ENCODE measurements at places on chromosomes 7 and 10.

GRCh38 chr10:97200616-97201015 is 14.9 kb upstream of the SLIT1 start:
- no peak for DNase-seq

DNA sequence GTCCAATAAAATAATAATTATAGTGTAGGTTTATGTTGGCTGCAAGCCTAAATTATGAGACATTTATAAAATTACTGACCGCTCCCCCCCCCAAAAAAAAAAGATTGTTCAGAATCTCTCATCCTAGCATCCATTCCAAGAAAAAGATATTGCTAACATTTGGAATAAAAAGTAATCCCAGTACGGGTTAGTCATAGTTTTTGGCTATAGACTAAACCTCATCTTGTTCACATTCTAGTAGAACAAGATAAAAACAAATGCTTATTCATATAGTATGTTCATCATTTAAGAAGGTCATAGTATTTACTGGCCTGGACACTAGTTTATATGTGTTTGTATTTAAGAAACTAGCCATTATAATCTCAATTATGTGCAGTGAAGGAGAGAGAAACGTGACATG is 44.0 kb downstream of the ADK start:
- DNase-seq = no peak

- DNase-seq = no peak
These were observed 263.4 kb upstream of the GRB10 start for GRCh38 chr7:51046103-51046466.

DNA sequence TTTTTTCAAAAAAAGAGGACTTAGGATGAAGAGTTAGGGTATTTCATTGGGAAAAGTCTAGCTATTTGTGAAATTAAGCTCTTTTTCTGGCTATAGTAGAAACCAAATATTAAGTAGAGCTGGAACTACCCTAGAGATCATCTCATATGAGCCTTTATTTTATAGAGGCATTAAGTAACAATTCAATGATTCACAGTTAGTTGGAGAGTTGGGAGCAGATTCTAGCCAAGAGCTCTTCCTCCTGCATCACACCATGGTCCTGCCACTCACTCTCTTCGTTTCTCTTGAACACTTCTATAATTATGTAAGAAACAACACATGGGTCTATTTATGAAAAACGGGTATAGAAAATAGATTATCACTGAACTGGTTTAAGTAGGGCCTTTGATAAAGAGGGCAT is 76.1 kb upstream of the ANK3 start:
- no peak for DNase-seq

- DNase-seq = no peak
These were observed 21.1 kb upstream of the HBP1 start for GRCh38 chr7:107147464-107148393.

DNA sequence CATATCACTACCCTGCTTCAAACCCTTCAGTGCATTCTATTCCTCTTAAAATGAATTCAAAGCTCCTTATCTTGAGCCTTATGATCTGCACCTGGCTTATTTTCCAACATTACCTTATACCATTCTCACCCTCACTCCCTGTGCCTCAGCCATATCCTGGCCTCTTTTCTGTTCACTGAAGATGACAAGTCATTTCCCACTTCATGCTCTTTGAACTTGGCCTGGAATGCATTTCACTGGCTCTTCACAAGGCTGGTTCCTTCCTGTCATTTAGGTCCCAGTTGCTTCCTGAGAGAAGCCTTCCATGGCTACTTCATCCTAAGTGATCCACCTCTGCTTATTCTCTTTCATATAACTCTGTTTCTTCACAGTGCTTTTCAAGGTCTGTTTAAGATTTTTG is 3.2 kb upstream of the LIPF start:
- no peak for DNase-seq

DNA sequence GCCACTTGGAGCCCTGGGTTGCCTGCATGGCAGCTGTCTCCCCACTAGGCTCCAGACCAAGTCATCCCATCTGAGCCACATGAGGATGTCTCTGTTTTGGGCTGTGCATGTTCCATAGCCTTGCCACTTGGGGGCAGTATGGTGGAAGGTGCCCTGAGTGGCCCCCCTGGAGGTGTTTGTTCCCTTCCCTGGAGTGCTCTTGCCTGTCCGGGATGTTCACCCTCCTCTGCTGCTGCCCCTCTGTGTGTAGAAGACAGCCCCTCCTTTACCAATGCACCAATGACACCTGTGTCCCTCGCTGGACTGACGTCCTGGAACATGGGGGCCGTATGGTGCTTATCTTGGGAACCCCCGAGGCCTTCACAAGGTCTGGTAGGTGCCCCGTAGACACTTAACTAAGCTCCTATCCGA is 100.2 kb downstream of the ACTR3B start:
- no peak for DNase-seq

Measured in activated naive CD4-positive, alpha-beta T cell (primary cell).